ENCODE measurements at places on chromosomes 2 and 18.

DNA sequence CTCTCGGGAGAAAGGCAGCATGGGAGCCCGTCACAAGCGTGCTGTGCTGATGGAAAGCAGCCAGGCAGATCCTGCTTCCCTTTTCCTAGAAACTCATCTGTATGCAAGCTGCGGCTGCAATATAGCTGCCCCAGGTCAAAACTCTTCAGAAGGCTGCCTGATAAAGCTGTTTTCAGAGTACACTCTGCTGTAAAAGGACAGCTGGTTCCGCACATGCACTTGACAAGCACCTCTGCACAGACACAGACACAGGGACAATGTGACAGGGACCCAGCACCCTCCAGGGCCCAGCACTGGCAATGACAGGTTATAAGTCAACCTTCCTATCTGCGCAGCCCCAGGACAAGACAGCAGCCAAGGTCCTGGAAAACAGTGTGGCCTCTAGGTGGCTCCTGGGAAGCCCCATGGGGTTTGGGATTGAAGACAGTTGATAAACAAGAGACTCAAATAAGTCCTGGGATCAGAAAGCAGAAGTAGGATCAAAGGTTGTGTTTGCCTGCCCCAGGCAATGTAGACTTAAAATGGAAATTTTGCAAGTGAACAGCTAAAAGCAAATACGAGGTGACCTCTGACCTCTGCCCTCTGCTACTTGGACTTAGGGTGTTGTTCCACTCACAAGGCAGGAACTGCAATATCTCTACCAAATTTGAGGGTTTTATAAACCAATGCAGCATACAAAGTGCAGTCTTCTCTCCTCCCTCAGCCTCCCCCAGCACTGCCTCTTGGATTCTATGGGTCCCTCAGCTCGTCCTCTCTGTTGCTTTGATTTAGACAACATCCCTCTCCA is 16.9 kb downstream of the SLC66A2 start:
- no peak for DNase-seq

- no peak for DNase-seq
These were observed 24.5 kb upstream of the TNP1 start for GRCh38 chr2:216884347-216884746.

DNA sequence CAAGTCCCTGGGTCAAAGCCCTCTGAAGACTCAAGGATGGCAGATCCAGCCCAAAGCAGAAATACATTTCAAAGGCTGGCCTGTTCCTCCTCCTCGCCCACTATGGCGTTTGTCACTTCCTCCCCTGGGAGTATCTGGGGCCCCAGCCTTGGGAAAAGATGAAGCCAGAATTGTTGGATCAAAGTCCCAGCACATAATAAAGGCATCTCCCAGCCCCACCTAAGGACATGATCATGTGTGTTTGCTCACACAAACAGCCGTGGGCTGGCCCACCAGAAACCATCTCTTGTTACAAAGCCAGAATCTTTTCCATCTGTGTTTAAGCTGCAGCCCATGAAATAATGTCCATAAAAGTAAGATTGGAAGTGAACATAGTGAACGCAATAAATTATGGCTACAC is 50.1 kb upstream of the HAAO start:
- DNase-seq = no peak

DNA sequence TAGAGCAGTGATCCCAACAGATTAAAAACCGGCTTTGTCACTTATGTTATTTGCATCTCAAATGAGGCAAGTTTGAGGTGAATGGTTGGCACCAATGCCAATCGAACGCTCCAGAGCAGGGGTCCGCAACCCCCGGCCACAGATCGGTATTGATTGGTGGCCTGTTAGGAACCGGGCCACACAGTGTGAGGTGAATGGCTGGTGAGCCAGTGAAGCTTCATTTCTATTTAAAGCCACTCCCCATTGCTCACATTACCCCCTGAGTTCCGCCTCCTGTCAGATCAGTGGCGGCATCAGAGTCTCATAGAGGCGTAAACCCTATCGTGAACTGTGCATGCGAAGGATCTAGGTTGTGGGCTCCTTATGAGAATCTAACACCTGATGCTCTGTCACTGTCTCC is 132.0 kb downstream of the TMEM182 start:
- no peak for DNase-seq

GRCh38 chr2:85988175-85988913 is 99.6 kb upstream of the ST3GAL5 start:
- DNase-seq = peak; percentile 76

GRCh38 chr2:5740053-5740452 is 47.9 kb downstream of the SOX11 start:
- DNase-seq = no peak

- DNase-seq = peak; percentile 38
These were observed at the start of gene GALNT14 for GRCh38 chr2:31138037-31138962. Gene GALNT14 (minus strand): TSS chr2:31138440. CDS start chr2:31138086, 354 bp downstream.

DNA sequence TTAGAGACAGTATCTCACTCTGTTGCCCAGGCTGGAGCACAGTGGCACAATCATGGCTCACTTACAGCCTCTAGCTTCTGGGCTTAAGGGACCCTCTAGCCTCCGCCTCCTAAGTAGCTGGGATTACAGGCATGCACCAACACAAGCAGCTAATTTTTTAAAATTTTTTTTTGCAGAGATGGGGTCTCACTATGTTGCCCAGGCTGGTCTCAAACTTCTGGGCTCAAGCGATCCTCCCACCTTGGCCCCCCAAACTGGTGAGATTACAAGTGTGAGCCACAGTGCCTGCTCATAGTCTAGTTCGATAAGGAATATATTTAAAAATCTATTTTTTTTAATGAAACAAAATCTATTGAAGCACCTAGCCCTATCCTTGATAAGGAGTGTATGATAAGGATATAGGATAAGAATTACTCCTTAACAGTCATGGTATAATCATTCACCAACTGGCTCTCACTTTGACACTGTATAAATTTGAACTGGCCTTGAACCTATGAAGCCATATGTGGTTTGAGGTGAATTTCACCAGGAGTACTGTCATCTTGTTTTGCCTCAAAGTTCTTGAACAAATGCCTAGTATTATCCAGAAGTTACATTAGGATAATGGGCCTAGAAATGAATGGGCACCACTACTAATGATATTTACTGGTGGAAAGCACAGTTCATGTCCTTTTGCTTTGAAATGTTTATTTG is 71.1 kb downstream of the EXOC6B start:
- no peak for DNase-seq

- no peak for DNase-seq
These were observed 96.3 kb downstream of the XRCC5 start for GRCh38 chr2:216205486-216205885.

DNA sequence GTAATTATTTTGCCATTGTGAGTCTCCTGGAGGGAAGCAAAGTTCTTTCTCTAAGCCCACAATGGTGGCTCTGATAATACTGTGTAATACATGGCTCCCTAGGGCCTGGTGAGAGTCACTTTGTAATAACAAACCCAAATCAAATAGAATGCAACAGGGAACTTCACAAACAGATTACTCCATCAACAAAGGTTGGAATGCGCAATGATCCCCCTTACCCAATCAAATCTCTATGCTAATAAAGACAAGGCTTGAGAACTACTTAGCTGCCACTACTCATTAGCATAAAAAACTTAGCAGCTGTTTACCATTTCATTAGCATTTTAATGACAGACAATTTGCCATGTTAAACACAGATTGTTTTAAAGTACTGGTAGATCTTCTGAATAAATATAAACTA is 285.6 kb upstream of the SESTD1 start:
- no peak for DNase-seq

DNA sequence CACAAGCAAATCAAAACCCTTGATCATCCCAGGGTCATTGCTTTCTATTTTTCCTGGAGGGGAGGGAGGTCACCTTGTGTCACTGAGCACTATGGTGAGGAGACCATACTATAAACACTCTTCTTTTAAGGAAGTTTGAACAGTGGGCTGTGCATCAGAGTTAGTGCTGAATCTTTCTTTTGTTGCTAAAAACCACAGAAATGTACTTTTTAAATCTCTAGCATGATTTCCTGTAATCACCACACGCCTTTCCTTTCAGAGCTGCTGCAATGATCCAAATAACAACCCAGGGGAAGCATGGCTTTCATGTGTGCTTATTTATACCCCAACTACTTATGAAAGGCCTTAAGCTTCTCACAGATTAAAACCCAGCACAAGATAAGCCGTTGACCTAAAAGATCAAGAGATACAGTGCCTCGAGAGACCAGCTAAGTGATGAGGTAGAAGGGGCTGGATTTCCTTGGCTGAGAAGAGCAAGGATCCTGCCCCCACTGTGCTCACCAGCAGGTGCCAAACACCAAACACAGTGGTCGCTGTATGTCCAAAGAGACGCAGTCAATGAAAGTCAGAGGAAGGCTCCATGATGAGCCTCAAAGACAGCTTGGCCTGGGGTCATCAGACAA is 34.7 kb downstream of the TRABD2A start:
- no peak for DNase-seq

- no peak for DNase-seq
These were observed 43.2 kb downstream of the TSN start for GRCh38 chr2:121798617-121799016.

DNA sequence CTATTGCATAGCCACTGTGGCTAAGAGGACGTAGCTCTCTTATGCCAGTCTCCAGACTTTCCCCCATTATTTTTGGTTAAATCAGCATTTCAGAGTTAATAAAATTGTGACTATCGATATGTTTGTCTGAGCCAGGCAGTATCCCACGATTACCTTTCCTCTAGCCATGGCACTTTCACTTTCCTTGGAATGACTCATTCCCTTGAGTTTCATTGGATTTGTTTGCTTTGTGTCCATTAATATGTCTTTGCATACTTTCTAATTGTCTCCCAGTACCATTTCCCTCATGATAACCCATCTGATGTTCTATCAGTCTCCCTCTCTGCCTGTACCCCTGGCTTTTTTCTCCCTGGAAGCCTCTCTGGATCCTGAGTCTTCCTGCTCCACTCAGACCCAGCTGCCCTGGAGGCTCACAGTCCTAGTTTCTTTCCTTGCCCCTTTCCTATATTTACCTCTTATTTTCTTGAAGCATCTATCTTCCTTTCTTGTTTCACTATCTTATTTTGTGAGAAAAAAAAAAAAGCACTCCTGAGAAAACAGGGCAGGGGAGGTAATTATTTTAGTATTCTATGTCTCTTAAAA is 126.1 kb downstream of the MTX2 start:
- no peak for DNase-seq

DNA sequence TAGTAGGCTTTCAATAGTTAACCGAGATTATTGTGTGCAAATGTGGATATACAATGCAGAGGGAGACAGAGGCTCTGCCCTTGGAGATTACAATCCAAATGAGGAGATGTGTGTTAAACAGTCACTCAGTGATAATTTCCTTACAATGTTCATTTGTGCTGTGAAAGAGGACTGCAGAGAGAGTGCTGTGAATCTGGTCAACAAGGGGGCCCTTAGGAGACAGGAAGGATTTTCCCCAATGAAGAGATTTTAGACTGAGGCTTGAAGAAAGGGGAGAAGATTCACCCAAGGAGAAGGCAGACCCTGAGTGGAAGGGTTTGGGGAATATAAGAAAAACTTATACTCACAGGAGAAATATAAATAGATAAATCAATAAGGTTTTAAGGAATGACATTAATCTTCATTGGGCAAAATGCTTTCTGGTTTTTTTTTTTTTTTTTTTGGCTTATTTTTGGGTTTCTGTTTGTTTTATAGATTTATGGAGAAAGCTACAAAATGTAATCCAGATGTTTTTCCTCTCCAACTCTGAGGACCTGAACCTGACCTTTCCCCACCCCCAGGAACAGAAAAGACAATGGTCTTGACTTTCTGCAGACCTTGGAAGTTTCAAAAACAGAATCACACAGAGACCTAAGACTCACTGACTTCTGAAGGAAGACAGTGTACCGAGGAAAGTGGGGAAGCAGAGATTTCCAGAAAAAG is 151.3 kb upstream of the SERPINE2 start:
- no peak for DNase-seq

DNA sequence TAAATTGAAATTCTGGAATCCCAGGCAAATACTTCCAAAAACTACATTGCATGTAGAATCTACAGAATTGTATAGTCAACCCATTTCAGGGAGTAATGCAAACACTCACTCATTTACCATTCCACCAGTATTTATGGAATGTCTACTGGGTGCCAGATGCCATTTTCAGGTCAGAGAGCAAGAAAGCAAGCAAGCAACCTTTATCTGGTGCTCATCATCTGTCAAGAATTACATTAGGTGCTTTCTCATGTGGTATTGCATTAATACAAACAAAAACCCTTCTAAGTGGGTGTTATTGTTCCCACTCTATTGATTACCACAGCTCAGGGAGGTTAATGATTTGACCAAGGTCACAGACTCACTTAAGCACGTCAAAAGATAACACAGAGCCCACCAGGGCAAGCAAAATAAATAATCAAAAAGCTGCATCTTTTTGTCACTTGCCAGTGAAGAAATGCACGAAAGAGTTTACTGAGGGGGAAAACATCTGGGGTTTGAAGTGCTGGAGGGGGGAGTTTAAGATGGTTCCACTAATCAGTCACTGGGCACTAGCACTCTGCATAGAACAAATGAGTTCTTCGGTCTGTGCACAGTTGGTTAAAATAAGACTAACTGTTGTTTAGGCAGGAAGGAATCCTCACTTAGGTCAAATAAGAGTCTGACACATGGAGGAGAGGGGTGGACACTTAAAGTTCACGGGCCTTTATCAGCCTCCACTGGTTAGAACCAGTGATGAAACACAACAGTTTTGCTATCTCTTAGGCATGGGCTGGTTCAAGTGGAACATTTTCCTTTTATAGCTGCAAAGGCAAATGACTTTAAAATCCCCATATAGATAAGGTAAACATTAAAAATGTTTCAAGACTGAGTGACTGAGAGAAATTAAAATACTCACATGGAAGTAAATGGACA is 208.8 kb downstream of the CDH2 start:
- DNase-seq = no peak

DNA sequence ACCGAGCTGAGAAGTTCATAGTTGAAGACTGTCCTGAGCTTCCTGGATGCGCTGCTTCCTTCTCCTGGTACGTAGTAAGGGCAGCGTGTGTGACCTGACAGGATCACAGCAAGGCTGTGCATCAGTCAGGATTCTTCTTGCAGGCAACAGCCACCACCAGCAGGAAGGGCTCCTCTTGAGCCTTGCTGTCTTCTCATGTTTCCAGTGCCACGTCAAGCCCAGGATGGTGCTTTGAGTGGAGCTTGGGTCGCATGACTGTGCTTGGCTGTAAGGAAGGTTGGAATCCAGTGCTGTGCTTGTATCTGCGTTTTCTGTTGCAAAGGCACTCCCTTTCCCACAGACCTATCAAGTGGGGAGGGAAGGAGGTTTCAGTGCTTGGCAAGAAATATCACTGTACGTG is 194.3 kb downstream of the LDLRAD4 start:
- no peak for DNase-seq
